Kidney epithelial cell (primary cell): ENCODE measurements at places on chromosomes 12 and 14. TPM values are rescaled to one million over a fixed set of nuclear protein-coding genes. Genes with fewer than 3 reads are reported as not detected.
A peak's percentile ranks its signal among the peaks of the same experiment; 100 is the strongest.

The GARIN6 gene
- not detected in 2 replicates for total RNA-seq

The LRP6 gene
- 15.2 and 20.3 TPM in 2 replicates for total RNA-seq

- DNase-seq: no peak
Observed at GRCh38 chr12:19223018-19223417, 93.5 kb downstream of the PLEKHA5 start.

GRCh38 chr14:56666716-56667115 lies 87.1 kb downstream of the TMEM260 start:
- peak; percentile 61 for DNase-seq

The TAS2R42 gene
- total RNA-seq: not detected in 2 replicates

DNA sequence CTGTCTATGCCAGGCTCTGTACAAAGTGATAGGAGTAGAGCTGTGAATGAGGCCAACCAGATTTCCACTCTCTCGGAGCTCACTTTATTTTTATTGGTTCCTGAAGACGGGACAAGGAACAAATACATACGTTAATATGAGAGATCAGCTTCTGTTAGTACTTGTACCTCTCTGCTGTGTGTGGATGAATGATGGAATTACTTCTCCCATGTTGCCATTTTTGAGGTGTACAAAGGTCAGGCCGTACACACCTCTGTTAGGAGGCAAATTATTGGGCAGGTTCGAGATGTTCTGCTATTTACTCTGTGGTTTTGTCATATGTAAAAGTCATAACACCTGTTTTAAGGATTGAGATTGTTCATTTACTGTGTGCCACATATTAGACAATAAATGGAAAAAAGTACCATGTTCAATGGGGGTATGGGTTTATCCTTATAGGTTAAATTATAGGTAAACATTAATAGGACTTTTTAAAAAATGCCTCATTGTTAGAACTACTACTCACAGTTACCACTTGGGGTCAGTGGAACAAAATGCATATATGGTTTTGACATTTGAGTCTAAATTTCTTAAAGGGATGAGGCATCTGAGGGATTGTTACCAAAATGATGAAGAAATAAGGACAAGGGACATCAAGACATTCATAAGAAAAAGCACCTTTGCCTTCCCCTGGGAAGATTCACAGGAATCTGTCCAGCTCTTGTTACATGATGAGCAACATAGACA lies 26.9 kb downstream of the WBP11 start:
- no peak for DNase-seq

- DNase-seq: no peak
Observed at GRCh38 chr12:111031916-111032590, 111.7 kb upstream of the MYL2 start.

The HAL gene
- 0.21 TPM in 1 of 2 replicates, not detected in the other for total RNA-seq

The PAH gene
- total RNA-seq: 1.1 TPM in 1 of 2 replicates, not detected in the other

The AQP6 gene
- not detected in 2 replicates for total RNA-seq

- DNase-seq: no peak
Observed at GRCh38 chr12:30485230-30485890, 210.3 kb downstream of the IPO8 start.

- DNase-seq: no peak
Observed at GRCh38 chr12:40615590-40615989, 76.6 kb upstream of the CNTN1 start.

- DNase-seq: no peak
Observed at GRCh38 chr12:98808243-98808875, 163.3 kb downstream of the APAF1 start.

- no peak for DNase-seq
Observed at GRCh38 chr14:58780605-58781004, 142.8 kb downstream of the DACT1 start.

DNA sequence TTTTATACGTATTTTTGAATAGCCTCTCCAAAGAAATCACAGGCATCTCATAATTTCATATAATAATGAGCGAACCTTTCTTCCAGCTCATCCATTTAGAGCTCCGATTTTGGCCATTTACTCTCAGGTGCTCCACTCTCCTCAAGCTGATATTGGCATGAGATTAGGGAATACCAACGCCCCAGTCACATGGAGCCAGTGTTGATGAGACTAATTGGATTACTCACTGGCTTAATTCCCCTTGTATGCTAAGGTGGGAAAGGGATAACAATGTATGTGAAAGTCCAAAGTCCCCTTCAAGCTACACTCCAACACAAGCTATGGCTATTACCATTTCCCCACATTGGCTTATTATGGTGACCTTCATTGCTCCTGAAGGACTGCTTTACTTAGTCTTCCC lies 76.6 kb upstream of the NAV3 start:
- no peak for DNase-seq

- DNase-seq: no peak
Observed at GRCh38 chr12:57899010-57899662, 42.2 kb upstream of the ATP23 start.

DNA sequence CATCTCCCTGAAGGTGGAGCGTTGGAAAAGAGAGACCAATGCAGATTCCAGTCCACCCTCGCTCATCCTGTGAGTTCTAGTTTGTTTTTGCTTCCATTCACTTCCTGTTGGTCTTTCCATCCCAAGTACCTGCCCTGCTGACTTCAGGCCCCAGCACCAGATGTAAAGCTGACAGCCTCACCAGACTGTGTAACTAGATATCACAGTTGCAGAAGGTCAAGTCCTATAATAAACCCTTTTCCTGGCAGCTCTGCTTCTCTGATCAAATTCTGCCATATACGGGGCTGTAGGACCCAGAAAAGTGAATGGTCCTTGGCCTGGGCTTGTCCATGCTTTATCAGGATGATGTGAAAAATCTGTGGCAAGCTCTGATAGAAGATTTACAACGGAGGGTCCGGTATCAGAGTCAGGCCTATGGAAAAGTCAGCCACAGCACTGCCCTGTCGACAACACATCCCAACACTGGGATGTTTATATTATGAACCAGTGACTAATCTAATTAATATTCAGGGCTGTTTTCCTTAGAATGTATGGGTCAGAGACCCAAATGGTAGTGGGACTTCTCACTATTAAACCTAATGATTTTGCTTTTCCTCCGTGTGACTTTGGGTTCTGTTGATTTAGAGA lies 42.1 kb downstream of the CCDC175 start:
- no peak for DNase-seq

DNA sequence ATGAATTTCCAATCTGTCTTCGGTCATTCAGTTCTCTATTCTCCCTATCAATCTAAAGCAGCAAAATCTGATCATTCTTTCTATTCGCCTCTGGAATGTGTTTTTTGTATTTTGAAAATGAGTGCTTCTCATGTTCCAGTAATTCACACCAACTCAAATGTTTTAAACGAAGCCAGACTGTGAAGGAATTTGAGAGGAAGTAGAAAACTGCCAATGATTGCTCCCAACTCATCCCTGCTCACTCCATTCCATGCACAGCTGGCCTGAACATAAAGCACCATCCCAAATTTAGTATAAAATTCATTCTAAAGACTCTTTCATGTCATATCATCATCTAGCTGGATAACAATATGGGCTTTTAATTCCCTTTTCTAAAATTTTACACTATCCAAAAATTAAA lies 123.8 kb downstream of the DUSP6 start:
- no peak for DNase-seq

The PZP gene
- not detected in 2 replicates for total RNA-seq

DNA sequence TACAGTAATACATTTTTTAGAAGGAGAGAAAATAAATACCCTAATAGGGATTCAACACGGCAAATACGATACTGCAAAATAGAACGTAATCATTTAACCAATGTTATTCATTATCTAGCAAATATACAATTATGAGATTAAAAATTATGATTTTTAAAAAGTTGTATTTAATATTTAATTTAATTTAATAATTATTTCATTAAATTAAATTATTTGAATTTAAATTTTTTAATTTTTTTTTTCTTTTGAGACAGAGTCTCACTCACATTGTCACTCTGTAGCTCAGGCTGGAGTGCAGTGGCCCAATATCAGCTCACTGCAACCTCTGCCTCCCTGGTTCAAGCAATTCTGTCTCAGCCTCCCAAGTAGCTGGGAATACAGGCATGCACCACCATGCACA lies 42.0 kb downstream of the GXYLT1 start:
- no peak for DNase-seq

The RPGRIP1 gene
- not detected in 2 replicates for total RNA-seq

The NT5DC3 gene
- 14.3 and 17.0 TPM in 2 replicates for total RNA-seq

The JPH4 gene
- 1.0 and 1.1 TPM in 2 replicates for total RNA-seq

The NFATC4 gene
- total RNA-seq: 8.0 and 14.0 TPM in 2 replicates

GRCh38 chr12:50603817-50604639 lies 99.2 kb downstream of the DIP2B start:
- no peak for DNase-seq

GRCh38 chr12:87266305-87266704 lies 762.9 kb downstream of the C12orf50 start:
- no peak for DNase-seq

DNA sequence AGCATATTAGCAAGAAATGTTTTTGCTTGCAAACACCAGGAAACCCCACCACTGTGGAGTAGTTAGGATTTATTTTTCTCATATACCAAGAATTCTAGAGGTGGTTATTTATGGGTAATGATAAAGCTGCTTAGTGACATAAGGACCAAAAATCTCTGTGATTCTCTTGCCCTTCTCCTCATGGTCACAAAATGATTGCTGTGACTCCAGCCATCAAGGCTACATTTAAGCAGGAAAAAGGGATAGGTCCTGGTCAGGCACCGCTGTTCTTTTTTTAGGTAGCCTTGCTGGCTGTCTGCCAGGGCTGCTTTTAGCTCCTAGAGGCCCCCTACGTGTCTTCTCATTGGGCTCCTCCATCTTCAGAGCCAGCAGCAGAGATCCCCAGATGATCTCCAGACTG lies 104.2 kb downstream of the AACS start:
- no peak for DNase-seq

The RAD51AP1 gene
- 8.7 and 9.3 TPM in 2 replicates for total RNA-seq

- DNase-seq: no peak
Observed at GRCh38 chr12:131226345-131227265, 272.9 kb downstream of the ADGRD1 start.

GRCh38 chr14:33851366-33851765 lies 99.5 kb downstream of the EGLN3 start:
- no peak for DNase-seq

- no peak for DNase-seq
Observed at GRCh38 chr14:91509083-91509877, 830 bp downstream of the PPP4R3A start.

- DNase-seq: no peak
Observed at GRCh38 chr14:103404032-103404918, 19.1 kb downstream of the MARK3 start.

The BICD1 gene
- total RNA-seq: 13.1 and 14.5 TPM in 2 replicates

DNA sequence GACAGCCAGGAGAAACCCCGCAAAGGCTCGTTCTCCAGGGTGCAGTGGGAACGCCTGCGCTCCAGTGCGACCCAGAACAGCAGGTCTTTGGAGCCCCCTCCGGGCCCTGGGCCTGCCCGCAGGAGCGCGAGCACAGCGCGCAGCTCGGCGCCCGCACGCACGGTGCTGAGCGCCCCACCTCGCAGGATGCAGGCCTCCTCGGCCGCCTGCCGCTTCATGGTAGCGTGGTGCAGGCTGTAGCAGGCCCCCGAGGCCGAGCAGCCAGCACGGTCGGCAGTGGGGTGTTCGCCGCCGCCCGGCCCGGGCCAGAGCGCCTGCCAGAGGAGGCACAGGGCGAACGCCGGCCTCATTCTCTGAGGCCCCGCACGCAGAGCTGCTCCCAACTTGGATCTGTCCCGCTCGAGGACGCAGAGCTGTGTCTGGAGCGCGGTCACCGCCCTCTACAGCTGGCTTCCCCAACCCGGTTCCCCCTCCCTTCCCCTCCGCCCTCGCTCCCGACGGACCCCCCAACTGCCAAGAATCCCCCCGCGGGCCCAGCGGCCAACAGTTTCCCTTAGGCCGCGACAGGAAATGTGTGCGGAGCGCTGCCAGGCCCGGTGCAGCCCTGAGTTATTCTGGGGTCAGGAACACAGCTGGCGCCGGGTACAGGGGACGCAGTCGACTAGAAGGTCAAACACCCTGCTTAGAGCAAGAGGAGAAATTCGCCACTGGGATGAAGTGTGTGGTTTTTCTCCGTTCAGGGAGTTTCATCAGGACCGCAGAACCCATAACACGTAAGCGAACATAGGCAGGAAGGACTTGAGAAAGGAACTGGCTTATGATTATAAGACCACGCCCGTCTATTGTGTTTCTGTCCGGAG lies at the start of gene CLEC14A:
CLEC14A (minus strand) TSS at position 421 of the 860 bp plus-strand sequence; CDS start at position 350, 71 bp downstream.
- no peak for DNase-seq

DNA sequence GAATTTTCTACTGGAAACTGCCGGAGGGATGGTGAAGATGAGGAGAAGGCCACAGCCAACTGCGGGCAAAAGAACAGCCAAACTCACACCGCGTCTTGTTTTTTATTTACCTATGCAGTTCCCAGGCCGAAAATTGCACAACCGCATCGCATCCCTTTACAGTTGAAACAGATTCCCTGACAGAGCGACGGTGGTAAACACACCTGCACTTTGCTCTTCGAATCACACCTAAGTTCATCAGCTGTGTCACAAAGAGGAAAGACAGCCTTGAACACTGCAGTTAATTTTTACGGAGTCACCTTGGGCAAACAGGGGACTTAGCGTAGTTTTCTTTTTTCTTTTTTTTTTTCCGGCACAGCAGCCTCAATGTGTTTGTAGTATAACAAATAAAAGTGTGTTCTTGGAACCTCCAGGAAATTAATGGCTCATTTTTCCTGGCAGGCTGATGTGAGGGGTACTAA lies 272.0 kb upstream of the DIO3 start:
- DNase-seq: no peak

GRCh38 chr12:98403936-98404335 lies 111.5 kb upstream of the TMPO start:
- DNase-seq: no peak

DNA sequence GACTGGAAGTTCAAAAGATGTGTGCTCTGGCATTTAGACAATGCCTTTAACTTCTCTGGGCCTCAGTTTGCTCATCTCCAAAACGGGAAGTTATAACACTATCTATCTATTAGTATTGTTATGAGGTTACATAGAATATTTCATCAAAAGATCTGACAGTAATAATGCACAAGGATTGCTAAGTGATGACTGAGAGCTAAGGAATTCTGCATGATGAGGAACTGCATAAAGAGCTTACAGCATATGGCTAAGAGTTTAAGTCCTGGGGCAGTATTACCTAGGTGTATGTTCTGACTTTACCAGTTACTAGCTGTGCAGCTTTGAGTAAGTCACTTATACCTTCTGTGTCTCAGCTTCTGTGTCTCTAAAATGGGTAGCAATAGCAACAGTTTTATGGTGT lies 160.1 kb upstream of the TMPO start:
- DNase-seq: no peak

DNA sequence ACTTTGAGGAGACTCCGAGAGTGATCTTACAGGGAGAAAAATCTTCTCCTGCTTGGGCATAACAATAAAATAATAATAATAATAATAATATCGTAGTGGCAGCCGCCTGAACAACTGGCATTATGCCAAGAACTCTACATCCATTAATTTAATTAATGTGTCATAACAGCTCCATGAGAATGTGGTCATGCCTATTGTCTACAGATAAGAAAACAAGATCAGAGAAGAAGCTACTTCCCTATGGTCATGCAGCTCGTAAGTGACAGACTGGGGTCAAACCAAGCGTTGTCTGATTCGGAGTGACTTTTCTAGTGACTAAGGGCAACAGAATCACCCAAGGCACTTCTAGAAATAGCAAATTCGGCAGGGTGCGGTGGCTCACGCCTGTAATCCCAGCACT lies 11.7 kb downstream of the PROX2 start:
- no peak for DNase-seq

The TAS2R31 gene
- 0.84 and 2.6 TPM in 2 replicates for total RNA-seq

The VWF gene
- 0.42 and 1.5 TPM in 2 replicates for total RNA-seq
